ENCODE measurements at places on chromosomes 4 and X. TPM values are rescaled to one million over a fixed set of nuclear protein-coding genes. Genes with fewer than 3 reads are reported as not detected.

DNA sequence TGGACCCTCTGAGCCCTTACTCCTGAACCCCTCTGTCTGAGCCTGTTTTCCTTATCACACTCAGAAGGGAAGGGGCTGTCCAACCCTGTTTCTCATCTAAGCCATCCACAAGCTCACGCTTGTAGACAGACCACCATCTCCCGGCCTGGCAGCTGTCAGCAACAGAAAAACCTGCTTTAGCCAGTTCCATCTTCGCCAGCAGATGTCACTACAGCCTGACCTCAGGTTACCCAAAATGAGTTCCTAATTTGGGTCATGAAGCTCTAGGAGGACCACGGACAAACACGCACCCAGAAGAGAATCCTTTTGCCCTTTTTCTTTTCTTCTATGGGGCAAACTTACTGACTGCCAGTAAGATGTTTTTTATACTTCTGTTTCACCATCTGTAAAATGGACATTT lies 445.4 kb downstream of the BCOR start:
- H3K4me1 ChIP-seq: no peaks in the 10 kb centered on the region
- no peak overlapping the region for H3K4me3 ChIP-seq
- no peak overlapping the region for H3K27ac ChIP-seq
- no peaks in the 10 kb centered on the region for H3K36me3 ChIP-seq
- peak; percentile 27 for DNase-seq

- H3K27ac ChIP-seq: no peak overlapping the region
- H3K27me3 ChIP-seq: no peaks in the 10 kb centered on the region
- no peak overlapping the region for H3K4me3 ChIP-seq
- H3K4me1 ChIP-seq: no peaks in the 10 kb centered on the region
- H3K36me3 ChIP-seq: no peaks in the 10 kb centered on the region
Observed at GRCh38 chrX:46236411-46236810, 308.8 kb downstream of the ZNF674 start.

GRCh38 chr4:168569931-168570276 lies 73.1 kb downstream of the PALLD start:
- no peak overlapping the region for H3K4me3 ChIP-seq
- no peaks in the 10 kb centered on the region for H3K36me3 ChIP-seq
- DNase-seq: no peak
- no peak overlapping the region for H3K27ac ChIP-seq
- no peaks in the 10 kb centered on the region for H3K27me3 ChIP-seq

DNA sequence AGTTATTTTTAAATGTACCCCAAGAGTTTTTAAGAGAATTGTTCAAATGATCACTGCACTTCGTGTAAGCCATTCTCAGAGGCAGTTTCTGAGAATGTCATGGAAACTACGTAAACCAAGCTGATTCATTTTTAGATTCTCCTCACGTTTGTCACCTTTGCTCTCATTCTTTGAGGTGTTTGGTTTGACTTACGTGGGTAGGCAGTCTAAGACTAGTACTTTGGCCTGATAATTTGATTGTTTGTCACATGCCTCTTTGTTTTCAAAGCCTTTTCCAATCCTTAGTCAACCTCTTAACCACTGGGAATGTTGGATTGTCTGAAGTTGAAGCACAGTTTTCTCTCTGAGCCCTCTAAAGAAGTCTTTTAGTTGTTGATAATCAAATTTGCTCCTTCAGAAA lies 10.5 kb downstream of the SEPTIN11 start:
- no peaks in the 10 kb centered on the region for H3K36me3 ChIP-seq
- no peak for DNase-seq
- H3K4me1 ChIP-seq: no peaks in the 10 kb centered on the region
- no peaks in the 10 kb centered on the region for H3K27me3 ChIP-seq

GRCh38 chr4:129974730-129975129 lies 878.8 kb downstream of the C4orf33 start:
- H3K36me3 ChIP-seq: no peaks in the 10 kb centered on the region
- no peak overlapping the region for H3K4me3 ChIP-seq
- no peaks in the 10 kb centered on the region for H3K4me1 ChIP-seq
- DNase-seq: no peak
- no peak overlapping the region for H3K27ac ChIP-seq

DNA sequence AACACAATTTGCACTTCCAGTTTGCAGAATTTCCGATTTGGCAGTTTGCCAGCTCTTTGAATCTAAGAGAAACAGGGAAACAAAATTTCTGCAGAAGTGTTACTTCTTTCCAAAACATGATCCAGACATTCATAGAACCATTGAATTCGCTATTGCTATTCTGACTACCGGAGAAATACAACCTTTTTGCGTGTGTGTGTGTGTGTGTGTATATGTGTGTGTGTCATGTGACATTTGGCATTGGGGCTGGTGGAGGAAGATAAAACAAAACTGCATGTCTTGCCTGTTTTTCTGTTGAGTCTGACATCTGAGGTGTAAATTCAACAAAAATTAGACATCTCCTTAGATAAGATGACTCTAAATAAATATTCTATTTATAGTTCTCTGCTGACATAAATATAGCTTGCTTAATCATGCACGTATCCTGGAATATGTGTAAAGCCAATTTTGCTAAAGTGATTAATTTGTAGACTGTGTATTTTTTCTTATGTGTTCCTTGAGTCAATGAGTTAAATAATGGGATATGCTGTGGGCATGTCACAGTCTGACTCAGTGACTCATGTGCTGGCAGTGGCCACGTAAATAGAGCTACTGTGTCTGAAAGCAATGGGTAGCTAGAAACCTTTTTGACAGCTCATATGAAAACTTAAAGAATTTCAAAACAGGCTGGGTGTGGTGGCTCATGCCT lies 98.9 kb downstream of the HPGD start:
- no peaks in the 10 kb centered on the region for H3K27me3 ChIP-seq
- no peaks in the 10 kb centered on the region for H3K4me1 ChIP-seq
- no peak overlapping the region for H3K27ac ChIP-seq
- DNase-seq: peak; percentile 25

GRCh38 chrX:132786217-132786616 lies 172.2 kb downstream of the HS6ST2 start:
- no peak for DNase-seq
- H3K4me3 ChIP-seq: no peak overlapping the region
- H3K27me3 ChIP-seq: no peaks in the 10 kb centered on the region
- H3K36me3 ChIP-seq: no peaks in the 10 kb centered on the region
- H3K4me1 ChIP-seq: no peaks in the 10 kb centered on the region
- H3K27ac ChIP-seq: no peak overlapping the region

DNA sequence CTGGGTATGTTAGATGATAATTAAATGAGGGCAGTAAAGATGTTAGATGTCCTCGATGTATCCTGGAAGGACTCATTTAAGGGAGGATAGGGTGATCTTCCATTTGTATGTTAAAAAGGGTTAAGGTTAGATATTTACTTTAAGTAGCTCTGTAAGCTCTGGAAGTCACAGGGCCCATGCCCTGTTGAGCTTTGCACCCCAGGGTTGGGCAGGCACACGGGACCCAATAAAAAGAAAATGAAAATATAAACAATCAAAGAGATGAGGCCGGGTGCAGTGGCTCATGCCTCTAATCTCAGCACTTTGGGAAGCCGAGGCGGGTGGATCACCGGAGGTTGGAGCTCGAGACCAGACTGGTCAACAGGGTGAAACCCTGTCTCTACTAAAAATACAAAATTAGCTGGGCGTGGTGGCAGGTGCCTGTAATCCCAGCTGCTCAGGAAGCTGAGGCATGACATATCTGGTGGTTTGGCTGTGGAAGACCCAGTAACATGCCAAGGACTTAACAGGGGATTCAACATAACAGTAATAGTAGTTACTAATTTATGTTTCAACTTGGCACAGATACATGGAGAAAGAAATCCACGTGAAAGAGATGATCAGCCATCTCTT lies 16.9 kb upstream of the PHEX start:
- DNase-seq: no peak
- no peaks in the 10 kb centered on the region for H3K36me3 ChIP-seq
- no peaks in the 10 kb centered on the region for H3K27me3 ChIP-seq
- no peak overlapping the region for H3K4me3 ChIP-seq
- no peaks in the 10 kb centered on the region for H3K4me1 ChIP-seq

GRCh38 chr4:106835919-106836318 lies 200.2 kb downstream of the DKK2 start:
- H3K27ac ChIP-seq: no peak overlapping the region
- no peak for DNase-seq
- H3K4me1 ChIP-seq: no peaks in the 10 kb centered on the region
- no peaks in the 10 kb centered on the region for H3K27me3 ChIP-seq
- no peaks in the 10 kb centered on the region for H3K36me3 ChIP-seq

- H3K4me3 ChIP-seq: no peak overlapping the region
- no peaks in the 10 kb centered on the region for H3K4me1 ChIP-seq
- DNase-seq: no peak
- no peaks in the 10 kb centered on the region for H3K27me3 ChIP-seq
Observed at GRCh38 chrX:117038918-117039440, 576.2 kb upstream of the CT83 start.

GRCh38 chr4:153112041-153112441 lies 92.2 kb upstream of the TRIM2 start:
- no peak overlapping the region for H3K4me3 ChIP-seq
- H3K36me3 ChIP-seq: no peaks in the 10 kb centered on the region
- H3K27ac ChIP-seq: no peak overlapping the region

- H3K27me3 ChIP-seq: no peaks in the 10 kb centered on the region
- H3K27ac ChIP-seq: no peak overlapping the region
- no peaks in the 10 kb centered on the region for H3K4me1 ChIP-seq
- DNase-seq: no peak
- no peak overlapping the region for H3K4me3 ChIP-seq
- H3K36me3 ChIP-seq: no peaks in the 10 kb centered on the region
Observed at GRCh38 chr4:8395504-8396296, 44.8 kb downstream of the ACOX3 start.

GRCh38 chr4:39655876-39656275 lies 17.2 kb upstream of the SMIM14 start:
- H3K27ac ChIP-seq: no peak overlapping the region
- no peak overlapping the region for H3K4me3 ChIP-seq
- no peak for DNase-seq
- H3K4me1 ChIP-seq: no peaks in the 10 kb centered on the region

Gene SSX4
- total RNA-seq: not detected

Gene FHDC1
- total RNA-seq: 14.0 TPM

Gene PLXNA3
- total RNA-seq: 43.9 TPM

Gene JAKMIP1
- total RNA-seq: 0.42 TPM

Gene IL2
- not detected for total RNA-seq

Gene NPY2R
- total RNA-seq: 0.42 TPM

Gene MAGED2
- 85.5 TPM for total RNA-seq
